ENCODE measurements at places on chromosomes 1 and 21.

- no peak for DNase-seq
Observed at GRCh38 chr1:116879478-116880133, 30.1 kb upstream of the PTGFRN start.

DNA sequence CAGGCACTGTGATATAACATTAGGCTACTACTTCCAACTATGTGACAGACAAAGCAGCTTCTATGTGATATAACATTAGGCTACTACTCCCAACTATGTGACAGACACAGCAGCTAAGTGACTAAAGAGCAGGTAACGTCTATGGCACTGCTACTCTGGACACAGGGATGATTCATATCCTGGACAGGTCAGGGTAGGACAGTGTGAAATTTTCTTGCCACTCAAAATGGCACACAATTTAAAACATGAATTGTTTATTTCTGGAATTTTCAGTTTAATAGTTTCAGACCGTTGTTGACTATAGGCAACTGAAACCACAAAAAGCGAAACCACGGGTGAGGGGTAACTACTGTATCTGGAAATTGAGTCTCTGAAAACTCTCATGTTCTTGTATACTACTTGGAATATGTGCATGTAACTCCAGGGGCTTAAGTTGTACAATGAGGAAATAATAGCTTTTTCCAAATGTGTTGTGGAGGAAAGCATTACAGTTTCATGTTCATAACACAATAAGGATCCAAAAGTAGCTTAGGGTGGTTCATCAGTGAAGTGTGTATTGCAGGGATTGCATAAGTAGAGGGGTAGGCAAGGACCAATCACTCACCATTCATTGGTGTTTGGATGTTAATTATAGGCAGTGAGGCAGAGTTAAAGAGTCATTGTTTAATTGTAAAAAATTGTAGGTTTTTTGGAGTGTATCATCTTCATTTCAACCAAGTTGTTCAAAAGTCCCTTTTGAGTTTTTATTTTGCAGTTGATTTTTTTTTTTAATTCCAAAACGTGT, 5.3 kb downstream of the DTL start:
- DNase-seq, result no peak

- DNase-seq, result no peak
Observed at GRCh38 chr21:14086553-14086952, 124.2 kb downstream of the LIPI start.

GRCh38 chr1:36565576-36566501, 83.1 kb upstream of the CSF3R start:
- no peak for DNase-seq

DNA sequence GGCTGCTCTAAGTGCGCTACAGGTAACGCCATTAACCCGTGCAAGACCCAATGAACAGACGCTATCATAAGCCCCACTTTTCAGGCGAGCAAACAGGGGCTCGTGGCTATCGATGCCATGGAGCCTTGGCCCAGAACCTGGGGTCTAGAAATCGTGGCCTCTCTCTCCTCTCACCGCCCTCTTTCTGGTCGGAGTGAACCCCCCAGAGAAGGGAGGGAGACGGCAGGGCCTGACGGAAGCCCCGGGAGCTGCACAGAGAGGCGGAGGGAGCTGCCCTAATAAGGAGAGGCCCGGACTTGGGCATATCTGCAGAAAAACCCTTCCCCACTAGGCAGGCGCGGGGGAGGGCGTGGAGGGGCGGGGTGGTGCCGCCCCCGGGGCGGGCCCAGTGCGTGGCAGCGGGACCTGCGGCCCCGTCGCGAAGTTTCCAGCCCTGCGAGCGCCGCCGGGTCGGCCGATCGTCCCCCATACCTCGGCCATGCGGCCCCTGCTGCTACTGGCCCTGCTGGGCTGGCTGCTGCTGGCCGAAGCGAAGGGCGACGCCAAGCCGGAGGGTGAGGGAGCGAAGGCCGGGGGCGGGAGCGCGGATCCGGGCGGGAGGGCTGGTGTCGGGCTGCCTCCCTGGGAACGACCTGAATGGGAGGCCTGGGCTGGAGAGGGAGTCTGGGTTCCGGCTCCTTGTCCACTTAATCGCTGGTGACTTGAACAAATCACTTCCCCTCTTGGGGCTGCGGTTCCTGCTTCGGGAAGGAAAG, at the start of gene PLOD1:
Gene PLOD1 (plus strand): TSS at position 416 of the 755 bp plus-strand sequence. CDS start 63 bp downstream, at position 479.
- peak; percentile 85 for DNase-seq

GRCh38 chr1:74464037-74464436, 48.4 kb downstream of the LRRC53 start:
- no peak for DNase-seq

DNA sequence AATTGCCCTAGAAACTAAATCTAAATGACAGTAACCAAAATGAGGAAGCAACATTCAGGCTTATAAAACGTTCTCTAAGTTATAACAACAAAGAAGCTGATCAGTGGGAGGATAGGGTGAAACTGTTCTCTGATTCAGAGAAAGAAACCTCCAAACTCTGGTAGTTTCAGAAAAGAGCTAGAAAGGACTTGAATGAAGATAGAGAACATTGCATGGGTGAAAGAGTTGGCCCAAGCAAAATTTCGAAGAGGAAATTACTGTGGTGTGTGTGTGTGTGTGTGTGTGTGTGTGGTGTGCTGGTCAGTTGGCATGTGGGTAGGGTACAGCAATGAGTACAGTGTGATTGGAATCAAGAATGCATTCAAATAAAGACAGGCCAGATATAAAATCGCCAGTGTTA, 16.5 kb upstream of the SPAG17 start:
- DNase-seq, result no peak

DNA sequence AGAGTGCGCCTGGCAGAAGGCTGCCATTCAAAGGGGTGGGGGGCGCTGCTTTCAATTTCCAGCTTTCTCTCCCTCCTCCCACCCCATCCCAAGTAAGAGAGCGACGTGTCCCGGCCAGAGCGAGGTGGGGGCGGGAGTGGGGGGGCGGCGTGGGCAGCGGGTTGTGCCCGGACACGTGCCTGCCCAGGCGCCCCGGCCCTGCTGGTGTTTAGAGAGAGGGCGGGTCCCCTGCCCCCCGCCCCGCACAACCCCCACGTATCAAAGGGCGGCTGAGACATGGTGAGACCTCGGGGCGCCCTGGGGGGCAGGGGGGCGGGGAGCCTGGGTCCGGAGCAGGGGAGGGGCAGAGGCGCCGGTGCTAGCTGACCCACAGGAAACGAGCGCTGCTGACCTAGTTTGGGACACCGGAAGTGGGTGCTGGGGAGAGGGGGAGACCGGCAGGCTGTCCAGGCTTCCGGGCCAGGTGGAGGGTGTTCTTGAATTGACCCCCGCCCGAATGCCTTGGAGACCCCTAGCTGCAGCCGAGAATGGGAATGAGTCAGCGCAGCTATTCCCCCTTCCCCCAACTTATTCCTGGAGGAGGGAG, 1.3 kb downstream of the ZBTB7B start:
- no peak for DNase-seq
